Activated CD4-positive, alpha-beta T cell treated with anti-CD3 and anti-CD28 coated beads, Interleukin-2, Interleukin-6, amounts not matched to agents 100 ng/mL and 50 ng/mL, durations not matched to agents 16 hours and 8 hours (primary cell): ENCODE measurements at places on chromosomes 12 and 14.

DNA sequence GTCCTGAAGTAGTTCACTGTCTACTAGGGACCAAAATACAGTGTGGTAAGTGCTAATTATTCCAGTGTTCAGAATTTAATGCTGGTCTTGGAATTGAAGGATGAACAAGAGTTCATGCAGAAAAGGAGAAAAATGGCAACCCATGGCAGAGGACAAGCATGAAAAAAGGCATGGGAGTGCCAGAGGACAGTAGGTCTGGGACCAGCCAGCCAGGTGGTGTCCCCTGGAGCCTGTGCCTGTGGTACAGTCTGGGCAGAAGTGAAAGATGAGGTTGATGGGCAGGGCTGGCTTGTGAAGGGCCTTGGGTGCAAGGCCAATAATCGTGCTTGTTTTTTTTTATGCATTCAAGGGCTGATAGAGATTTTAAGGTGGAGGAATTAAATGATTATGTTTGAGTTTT is 21.0 kb downstream of the C12orf75 start:
- DNase-seq: no peak

- DNase-seq: no peak
Measured at GRCh38 chr14:69945347-69945746, 66.1 kb downstream of the SMOC1 start.

- peak; percentile 31 for DNase-seq
Measured at GRCh38 chr12:79373896-79374499, 316.8 kb downstream of the PAWR start.

GRCh38 chr12:107417004-107417403 is 268.6 kb upstream of the PWP1 start:
- DNase-seq: no peak

GRCh38 chr14:92963301-92964123 is 40.6 kb downstream of the CHGA start:
- DNase-seq: no peak

DNA sequence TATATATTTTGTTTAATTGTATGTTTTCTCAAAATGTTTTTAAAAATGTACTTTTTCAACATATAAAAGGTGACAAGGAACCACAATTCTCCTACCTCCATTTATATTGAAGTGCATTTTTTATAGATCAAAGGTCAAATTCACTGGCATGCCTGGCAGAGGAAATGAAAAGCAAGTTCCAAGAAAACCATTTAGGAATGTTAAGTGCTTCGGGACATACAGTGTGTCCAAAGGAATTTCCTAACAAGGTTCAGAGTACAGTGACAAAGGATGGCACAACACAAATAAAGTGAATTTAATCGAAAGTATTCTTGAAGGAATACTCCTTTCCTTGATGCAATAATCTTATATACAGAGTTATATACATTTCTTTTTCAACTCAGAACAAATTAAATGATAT is 242.3 kb downstream of the CCER1 start:
- DNase-seq: no peak

GRCh38 chr12:107564946-107565345 is 120.7 kb upstream of the PWP1 start:
- no peak for DNase-seq

DNA sequence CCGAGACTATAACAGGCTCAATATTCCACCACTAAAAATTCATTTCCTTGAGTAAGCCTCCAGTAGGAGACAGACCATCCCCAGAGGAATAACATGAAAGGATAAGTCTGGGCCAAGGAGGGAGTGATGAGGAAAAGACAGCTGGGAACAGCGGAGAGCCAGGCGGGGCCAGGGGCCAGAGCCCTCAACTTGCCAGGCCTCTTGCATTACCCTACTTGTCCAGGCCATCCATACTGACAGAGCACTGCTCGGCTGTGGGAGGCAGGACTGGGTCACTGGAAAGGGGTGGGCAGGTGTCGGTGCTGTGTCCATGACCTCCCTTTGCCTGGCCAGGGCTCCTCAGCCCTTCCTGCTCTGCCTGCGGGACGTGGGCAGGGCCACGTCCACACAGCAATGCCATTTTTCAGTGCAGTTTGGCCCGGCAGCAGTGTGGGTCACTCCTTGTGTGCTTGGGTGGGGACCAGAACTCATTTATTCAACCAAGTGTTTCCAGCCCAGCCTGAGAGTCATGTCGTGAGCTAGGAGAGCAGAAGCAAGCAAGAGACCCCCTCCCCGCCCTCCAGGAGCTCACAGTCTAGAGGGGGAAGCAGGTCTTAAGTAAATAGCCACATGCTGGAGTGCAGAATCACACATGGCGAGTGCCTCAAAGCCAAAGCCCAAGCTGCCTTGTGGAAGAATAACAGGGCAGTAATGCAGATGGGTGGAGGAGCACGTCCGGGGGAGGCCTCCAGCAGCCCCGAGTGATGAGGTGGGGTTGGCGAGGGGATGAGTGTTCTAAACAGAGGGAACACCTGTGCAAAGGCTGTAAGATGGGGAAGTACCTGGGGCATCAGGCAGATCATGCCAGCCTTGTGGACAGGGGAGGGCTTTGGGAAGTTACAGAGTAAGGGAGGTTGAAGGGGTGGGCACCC is 8.9 kb upstream of the FAIM2 start:
- no peak for DNase-seq

GRCh38 chr14:77301103-77301502 is 19.6 kb downstream of the POMT2 start:
- DNase-seq: peak; percentile 78

GRCh38 chr12:11581179-11581755 is 68.2 kb upstream of the ETV6 start:
- DNase-seq: peak; percentile 74

DNA sequence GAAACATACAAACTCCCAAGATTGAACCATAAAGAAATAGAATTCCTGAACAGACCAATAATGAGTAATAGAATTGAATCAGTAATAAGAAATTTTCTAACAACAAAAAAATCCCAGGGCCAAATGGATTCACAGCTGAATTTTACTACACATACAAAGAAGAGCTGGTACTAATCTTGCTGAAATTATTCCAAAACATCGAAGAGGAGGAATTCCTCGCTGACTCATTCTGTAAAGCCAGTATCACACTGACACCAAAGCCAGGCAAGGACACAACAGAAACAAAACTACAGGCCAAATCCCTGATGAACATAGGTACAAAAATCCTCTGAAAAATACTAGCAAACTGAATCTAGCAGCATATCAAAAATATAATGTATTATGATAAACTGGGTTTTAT is 367.8 kb upstream of the CLEC14A start:
- no peak for DNase-seq
